CD4-positive, alpha-beta T cell treated with Interleukin-4 for 4 hours (primary cell): ENCODE measurements at places on chromosomes 11 and 22.

GRCh38 chr22:36097880-36098279, 62.7 kb downstream of the APOL3 start:
- DNase-seq: no peak

DNA sequence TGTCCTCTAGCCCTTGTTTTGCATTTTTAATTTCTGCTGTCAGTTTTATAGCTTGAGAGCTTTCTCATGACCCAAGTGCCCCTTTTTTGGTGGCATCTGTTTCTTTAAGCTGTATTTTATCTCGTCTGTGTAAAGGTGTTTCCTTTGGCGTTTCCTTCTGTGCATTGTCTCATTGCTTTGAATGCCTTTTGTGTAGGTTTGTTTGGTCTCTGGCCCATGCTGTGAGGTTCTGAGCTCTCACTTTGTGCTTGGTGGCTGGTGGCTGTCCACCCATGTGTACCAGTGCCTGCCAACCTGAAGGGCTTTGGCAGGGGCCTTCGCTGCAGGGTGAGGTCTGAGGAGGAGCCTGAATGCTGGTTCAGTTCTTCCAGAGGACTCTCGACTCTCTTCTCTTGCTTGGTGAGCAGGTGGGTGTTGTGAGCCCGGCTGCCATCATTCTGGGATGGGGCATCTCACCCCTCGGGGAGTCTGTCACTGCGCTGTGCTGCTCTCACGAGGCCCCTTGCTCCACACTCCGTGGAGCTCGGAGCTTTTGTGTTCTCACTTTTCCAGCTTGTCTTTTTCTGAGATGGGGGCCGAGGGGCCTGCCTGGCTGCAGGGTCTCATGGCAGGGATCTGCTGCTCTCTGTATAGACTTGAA, 14.9 kb downstream of the AP2A2 start:
- no peak for DNase-seq

DNA sequence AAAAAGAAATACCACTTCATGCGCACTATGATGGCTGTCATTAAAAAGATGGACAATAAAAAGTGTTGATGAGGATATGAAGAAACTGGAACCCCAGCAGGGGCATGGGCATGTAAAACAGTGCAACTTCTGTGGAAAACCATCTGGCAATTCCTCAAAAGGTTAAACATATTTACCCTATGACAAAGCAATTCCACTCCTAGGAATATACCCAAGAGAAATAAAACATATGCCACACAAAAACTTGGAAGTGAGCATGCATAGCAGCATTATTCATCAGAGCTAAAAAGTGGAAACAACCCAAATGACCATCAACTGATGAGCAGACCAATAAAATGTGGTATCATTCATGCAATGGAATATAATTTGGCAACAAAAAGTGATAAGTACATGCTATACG, 50.1 kb downstream of the LRRC32 start:
- DNase-seq: no peak

- DNase-seq: no peak
Observed at GRCh38 chr11:65491614-65492386, 7.0 kb upstream of the MALAT1 start.

GRCh38 chr11:94295534-94295933, 8.8 kb upstream of the IZUMO1R start:
- no peak for DNase-seq

GRCh38 chr22:22469527-22469926, 39.0 kb downstream of the ZNF280B start:
- no peak for DNase-seq

GRCh38 chr22:27114186-27114585, 456.8 kb downstream of the MIAT start:
- DNase-seq: no peak

- DNase-seq: no peak
Observed at GRCh38 chr11:123187665-123188507, 7.2 kb downstream of the CLMP start.

DNA sequence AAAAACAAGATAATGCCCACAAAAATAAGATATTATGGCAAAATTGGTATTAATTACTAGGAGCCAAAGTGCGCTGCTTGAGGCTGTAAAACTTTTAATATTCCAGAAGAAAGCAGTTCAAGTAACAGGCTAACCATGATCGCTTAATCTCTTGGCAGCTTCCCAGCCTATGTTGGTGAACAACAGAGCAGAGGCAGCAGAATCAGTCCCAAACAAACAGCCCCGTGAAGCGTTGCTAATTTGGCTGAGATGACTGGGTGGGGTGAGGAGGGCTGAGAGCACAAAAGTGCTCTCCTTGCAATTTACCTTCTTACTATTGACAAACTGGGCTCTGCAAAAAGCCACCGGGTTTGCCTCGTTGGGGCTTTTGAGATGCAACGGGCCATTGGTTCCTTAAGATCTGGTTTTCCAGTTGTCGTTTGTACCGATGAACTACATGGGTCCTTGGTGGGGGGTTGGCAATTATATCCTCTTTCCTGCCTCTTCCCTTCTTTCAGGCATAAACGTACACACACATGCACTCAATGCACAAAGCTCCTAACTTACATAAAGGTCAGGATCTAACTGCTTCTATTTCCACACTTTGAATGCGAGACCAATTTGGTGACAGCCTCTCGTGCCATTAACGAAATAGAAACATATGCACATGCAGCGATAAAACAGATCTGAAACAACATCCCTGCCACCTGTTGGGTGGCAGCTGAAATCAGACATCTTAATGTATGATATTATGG, 407.6 kb upstream of the CADM1 start:
- DNase-seq: no peak

DNA sequence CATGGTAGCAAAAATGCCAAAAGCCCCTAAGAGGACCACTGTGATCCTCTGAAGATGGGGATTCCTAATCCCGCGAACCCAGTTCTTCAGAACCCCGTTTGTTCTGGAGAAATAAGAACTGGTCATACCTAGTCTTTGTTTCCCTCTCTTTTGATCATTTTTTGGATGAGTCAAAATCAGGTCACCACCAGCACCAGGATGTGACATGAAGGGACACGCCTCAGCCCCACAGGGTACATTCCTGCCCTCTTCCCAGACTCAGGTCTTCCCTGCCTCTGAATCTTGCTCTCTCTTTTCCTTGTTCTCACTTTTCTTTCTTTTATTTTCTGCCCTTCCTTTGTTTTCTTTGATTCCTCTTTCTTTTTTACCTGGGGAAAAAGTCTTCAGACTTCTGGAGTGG, 14.6 kb upstream of the ANO1 start:
- no peak for DNase-seq

DNA sequence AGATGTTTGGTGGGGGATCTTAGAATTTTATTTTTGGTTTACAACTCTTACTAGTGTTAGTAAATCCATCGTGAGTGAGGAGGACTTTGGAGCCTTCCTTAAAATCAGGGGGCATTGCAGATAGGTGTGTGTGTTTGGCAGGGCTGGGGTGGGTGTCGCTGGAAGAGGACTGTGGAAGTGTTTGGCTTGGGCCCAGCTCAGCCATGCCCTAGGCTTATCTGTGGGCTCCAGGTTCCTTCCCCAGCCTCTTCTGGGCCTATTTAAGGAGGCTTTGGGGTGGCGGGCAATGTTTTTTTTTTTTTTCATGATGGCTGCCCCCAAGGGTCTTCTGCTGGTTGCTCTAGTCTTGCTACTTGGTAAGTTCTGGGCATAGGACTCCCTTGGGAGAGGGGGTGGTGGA, 22.1 kb downstream of the MTFP1 start:
- DNase-seq: no peak

DNA sequence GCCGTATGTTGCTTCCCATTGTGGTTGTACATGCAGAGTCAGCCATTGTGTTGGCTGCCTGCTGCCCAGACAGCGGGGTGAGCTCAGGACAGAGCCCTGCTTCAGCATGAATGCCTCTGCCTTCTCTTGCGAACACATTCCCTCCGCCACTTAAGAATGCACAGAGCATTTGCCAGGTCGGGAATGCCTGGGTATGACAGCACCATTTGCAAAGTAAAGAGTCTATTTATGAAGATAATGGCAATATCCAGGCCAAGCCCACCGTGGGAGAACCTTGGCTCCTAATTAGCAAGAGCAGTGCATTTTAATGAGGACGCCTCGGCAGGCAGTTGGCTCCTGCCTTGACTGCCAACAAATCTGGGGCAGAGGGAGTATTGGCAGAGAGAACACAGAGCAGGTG, 62.5 kb upstream of the SORL1 start:
- no peak for DNase-seq

GRCh38 chr11:60946601-60947264, 5.2 kb downstream of the SLC15A3 start:
- no peak for DNase-seq

GRCh38 chr11:2827256-2827655, 58.3 kb downstream of the CDKN1C start:
- DNase-seq: no peak

- DNase-seq: no peak
Observed at GRCh38 chr11:23123753-23124152, 263.5 kb upstream of the CCDC179 start.

GRCh38 chr11:131932584-131933325, 562.3 kb downstream of the NTM start:
- DNase-seq: no peak

DNA sequence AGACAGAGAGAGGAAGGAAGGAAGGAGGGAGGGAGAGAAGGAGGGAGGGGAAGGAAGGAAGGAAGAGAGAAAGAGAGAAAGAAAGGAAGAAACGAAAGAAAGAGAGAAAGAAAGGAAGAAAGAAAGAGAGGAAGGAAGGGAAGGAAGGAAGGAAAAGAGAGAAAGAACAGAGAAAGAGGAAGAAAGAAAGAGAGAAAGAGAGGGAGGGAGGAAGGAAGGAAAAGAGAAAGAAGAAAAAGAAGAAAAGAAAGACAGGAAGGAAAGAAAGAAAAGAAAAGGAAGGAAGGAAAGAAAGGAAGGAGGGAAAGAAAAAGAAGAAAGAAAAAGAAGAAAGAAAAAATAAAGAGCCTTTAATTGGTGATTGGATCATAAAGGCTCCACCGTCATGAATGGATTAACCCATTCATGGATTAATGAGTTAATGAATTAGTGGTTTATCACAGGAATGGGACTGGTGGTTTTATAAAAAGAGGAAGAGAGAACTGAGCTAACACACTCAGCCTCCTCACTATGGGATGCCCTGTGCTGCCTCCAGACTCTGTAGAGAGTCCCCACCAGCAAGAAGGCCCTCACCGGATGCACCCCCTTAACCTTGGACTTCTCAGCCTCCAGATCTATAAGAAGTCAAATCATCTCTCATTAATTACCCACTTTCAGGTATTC, 9.0 kb upstream of the PLAAT2 start:
- DNase-seq: no peak

GRCh38 chr22:42553475-42554361, at the start of gene SERHL2:
TSS of gene SERHL2 (plus strand) at chr22:42553956. CDS start at chr22:42554021, 65 bp downstream.
- DNase-seq: peak; percentile 71

- no peak for DNase-seq
Observed at GRCh38 chr22:37103151-37103550, 6.4 kb downstream of the TMPRSS6 start.

- no peak for DNase-seq
Observed at GRCh38 chr11:89612096-89612495, 98.0 kb upstream of the TRIM77 start.

- DNase-seq: no peak
Observed at GRCh38 chr11:41301023-41301422, 158.4 kb downstream of the LRRC4C start.

DNA sequence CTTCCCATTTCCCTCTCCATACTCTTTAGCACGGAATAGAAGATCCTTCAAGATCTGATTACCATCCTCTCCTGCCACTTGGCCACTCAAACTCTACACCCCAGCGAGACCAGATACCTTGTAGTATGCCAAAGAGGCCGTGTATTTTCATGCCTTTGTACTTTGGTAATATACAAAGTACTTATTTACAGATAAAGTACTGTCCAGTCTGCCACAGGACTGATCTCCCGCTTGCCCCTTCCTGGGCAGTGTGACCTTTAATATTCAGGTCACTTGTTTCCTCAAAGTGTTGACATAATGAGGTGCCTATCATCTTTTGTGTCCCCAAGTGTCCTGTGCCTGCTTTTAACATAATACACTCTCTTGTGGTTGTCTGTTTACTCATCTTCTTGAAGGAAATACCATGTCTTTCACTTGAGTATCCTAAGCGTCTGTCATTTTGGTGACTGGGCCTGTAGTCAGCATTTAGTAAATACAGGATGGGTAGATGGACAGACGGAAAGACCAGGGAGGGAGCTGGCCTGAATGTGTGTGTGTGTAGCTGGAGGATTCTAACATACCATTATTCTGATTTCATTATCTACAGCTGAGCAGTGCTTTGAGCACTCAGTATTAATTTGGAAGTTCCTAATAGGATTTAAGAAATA, 137.4 kb downstream of the NAV2 start:
- DNase-seq: no peak

GRCh38 chr11:126481303-126481680, 125.8 kb downstream of the ST3GAL4 start:
- no peak for DNase-seq

DNA sequence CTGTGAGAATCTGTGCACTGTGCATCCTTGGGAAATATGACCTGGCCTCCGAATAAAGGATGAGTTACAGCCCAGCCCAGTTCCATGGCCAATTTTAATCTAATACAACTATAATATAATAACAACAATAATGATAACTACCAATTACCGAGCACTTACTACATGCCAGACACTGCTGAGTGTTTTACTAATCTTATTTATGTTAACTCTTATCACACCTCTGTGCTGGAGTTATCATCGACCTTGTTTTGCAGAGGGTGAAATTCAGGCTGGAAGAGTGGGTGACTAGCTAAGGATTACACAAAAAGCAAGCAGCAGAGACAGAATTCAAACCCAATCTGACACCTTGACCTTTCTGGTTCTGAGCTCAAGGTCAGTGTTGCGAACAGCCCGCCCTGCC, 83.9 kb downstream of the GALNT18 start:
- DNase-seq: no peak

DNA sequence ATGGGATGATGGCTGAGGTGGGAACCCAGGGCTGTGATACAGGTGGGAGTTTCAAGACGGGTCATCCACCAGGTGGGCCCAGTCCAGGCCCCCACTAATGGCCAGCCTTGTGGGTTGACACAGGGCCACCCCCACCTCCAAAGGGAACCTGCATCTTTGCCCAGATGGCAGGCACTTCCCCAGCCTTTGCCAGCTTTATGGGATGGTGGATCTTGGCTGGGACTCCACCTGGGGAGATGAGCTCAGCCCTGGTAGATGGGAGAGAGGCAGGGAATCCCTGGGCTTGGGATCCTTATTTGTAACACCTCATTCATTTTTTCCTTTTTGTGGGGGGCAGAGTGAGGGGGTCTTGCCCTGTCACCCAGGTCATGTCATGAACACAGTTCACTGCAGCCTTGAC, 33.4 kb downstream of the CD82 start:
- DNase-seq: no peak

- no peak for DNase-seq
Observed at GRCh38 chr11:12862696-12863469, 146.2 kb upstream of the RASSF10 start.

DNA sequence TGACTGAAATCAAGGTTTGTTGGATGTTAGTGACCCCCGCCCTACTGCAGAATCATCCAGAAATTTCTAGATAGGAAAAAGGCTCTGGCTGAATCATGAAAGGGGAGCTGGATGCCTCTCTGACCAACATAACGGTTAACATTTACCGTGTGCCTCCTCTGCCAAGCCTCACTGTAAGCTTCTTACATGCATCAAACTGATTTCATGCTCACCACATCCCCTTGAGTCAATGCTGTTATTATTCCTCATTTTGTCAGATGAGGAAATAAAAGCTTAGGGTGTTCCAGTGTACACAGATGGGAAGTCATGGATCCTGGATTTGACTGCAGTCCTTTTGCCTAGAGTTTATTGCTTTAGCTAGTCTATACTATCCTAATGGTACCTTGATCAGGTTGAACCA, 5.9 kb upstream of the HMOX1 start:
- no peak for DNase-seq
